ENCODE measurements at places on chromosomes 13 and 19.

GRCh38 chr13:45434556-45435371 is 16.6 kb upstream of the SLC25A30 start:
- DNase-seq: no peak

- peak; percentile 56 for DNase-seq
Observed at GRCh38 chr13:27481766-27482165, 31.4 kb upstream of the MTIF3 start.

DNA sequence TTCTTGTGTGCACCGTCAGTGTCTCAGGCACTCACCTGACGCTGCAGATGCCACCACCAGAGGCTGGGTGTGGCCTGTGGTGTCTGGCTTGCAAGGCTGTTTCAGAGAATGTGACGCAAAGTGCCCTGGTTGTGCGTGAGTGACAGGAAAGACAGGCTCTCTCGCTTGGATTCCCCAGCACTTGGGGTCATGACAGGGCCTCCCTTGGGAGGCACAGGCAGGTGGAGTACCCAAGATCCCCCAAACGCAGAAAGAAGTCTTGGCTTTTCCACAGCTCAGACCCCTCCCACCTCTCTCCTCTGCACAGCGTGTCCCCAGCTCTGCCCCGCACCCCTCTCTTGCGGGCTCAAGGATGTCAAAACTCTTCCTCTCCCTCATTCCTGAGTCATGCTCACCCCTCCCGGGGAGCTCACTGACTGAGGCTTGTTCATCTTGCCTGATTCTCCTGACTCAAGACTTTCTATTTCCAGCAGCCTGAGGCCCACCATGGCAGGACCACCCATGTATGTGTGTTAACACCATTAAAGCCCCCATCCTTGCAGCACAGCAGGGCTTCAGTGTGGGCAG is 21.0 kb downstream of the DHX34 start:
- peak; percentile 57 for DNase-seq

DNA sequence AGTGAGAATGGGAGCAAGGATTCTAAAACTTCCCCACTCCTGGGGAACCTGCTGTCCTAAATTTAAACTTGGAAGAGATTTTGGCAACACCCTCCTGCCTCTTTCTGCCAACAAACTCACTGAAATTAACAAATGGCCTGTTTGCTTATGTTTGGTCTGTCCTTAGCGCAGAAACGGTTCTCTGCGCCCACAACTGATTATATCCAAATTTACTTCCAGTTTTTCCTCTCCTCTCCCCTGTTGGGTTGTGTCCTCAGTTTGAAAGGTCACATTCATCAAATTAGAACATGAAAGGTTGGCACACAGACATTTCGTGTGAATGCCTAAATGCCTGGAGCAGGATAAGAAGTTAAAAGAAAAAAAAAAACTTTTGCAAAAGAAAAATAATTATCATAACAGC is 56.4 kb upstream of the MRI1 start:
- no peak for DNase-seq

DNA sequence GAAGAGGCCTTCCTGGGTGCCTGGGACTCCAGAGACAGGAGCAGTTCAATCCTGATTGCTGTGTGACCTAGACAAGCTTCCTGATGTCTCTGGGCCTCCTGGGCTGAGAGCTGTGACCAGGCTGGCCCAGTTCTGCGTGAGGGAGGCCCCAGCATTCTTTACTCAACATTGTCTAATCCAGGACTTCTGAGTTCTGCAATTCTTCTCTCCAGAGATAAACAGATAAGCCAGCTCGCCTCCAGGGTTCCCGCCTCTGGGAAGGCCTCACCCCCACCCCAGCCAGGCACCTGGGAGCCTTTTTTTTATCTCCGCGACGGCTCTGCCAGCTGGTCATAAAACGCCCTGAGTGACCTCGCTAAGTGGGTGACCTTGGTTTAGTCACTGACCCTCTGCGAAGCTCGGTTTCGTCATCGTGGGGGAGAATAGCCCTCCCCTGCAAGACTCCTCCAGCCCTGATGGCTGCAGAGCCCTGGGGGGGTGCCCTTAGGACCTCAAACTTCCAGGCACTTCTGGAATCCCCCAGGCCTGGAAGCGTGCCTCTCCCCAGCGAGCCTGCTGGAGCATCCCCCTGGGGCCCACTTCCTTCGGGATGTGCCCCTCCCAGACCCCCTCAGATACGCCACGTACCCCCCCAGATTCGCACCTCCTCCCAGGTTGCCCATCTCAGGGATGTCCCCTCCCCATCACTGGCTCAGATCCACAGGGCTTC is 1.9 kb downstream of the SULT2B1 start:
- DNase-seq: peak; percentile 75

DNA sequence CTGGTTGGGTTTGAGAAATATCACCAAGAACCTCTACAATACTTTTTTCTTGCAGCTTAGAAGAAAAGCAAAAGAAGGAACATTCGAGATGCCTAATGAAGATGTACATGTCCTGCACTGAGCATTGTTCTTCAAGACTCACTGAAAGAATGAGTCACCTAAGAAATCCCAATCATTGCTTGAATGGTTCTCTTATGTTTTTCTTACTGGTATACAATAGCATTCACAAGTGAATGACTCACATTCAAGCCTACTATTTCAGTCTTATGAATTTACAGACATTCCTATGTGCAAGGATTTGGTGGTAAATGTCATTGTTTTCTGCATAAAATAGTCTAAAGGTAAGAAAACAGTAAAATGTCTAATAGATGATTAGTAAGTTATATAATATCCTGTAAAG is 594.6 kb downstream of the PCDH9 start:
- DNase-seq: peak; percentile 82

DNA sequence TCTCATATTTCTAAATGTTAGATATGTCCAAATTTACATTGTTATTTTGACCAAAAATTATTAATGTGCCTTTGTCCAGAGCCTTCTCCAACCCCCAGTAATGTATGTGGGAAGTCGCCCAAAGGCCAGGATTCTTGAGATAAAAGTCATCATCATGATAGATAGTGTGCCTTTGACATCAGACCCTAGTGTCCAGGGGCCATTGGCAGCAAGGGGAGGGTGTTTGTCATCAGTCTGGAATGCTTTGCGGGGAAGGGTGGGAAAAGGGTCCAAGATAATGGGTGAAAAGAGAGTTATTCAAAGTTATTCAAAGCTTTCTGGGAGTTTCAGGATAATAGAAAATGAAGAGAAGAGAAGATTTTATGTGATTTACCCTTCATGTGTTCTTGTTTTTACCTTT is 909.5 kb upstream of the GPC6 start:
- peak; percentile 3 for DNase-seq

- peak; percentile 25 for DNase-seq
Observed at GRCh38 chr13:47249266-47249665, 352.4 kb upstream of the HTR2A start.

DNA sequence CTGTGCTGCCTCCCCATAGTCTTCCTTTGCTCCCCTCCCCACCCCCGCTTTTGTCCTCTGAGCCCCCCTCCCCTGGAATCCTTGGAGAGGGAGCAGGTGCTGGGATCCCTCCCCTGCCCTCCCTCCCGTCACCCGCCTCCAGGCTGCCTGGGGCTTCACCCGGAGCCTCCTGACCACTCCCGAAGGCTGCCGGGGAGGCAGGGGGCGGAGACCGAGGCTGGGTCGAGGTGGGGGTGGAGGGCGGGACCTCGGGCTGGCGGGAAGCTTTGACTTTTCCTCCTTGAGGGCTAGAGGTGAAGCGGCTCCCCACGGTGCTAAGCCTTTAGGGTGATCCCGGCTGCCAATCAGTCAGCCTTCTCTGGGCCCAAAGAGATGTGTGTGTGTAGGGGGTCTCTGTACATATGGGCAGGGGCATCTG is 1.5 kb downstream of the KMT5C start:
- DNase-seq: peak; percentile 71

- DNase-seq: peak; percentile 29
Observed at GRCh38 chr19:10517760-10518443, 655 bp upstream of the S1PR5 start.

DNA sequence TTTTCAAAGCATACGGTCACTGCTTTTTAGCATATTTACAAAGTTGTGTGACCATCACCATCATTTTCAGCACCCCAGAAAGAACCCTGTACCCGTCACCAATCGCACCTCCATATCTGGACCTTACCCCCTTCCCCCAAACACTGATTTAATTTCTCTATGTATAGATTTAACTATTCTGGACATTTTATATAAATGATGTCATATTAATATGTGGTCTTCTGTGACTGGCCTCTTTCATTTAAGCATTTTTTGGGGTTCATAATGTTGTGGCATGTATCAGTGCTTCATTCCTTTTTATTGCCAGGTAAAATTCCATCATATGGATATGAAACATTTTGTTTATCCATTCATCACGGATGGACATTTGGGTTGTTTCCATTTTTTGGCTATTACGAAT is 74.0 kb downstream of the TBC1D4 start:
- DNase-seq: no peak

DNA sequence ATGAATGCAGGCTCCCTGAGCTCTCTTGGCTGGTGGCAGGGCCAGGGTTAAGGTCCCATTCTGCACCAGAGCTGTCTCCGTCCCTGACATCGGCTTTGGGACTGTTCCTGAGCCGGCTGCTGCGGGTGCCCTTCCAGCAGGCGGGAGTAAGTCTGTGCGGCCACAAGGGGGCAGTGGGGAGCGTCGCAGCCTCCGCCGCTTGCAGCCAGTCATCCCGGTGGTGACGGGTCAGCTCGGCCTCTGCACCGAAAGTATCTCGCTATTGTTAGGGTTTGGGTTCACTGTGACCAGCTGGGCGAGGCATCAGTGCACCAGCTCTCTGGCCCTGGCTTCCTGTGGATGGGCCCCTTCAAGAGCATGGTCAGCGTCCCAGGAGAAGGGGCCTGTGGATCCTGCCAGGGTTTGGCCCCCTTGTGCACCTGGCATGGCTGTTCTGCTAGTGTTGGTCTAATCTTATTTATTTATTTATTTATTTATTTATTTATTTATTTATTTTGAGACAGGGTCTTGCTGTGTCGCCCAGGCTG is 15.1 kb downstream of the NDUFB7 start:
- peak; percentile 88 for DNase-seq

- DNase-seq: no peak
Observed at GRCh38 chr13:101209206-101209893, 207.0 kb downstream of the NALCN start.

GRCh38 chr13:52961256-52961910 is 67.2 kb upstream of the OLFM4 start:
- DNase-seq: no peak

DNA sequence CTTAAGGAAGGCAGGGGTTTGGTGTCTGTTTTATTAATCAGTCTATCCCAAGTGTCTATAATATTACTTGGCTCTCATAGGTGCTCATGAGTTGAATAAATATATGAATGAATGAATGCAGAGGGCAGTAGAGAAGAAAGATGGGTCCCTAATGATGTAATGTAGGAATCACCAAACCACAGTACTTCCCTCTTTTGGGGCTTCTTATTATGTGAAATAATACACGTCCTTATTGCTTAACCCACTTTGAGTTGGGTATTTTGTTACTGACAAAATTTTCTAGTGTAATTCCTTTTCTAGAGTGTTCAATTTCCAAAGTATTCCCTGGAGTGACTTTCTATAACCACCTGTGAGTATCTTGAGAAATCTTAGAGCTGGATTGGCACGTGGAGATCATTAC is 13.2 kb downstream of the KLK5 start:
- DNase-seq: no peak

GRCh38 chr19:40687525-40688016 is 2.9 kb downstream of the NUMBL start:
- peak; percentile 83 for DNase-seq

DNA sequence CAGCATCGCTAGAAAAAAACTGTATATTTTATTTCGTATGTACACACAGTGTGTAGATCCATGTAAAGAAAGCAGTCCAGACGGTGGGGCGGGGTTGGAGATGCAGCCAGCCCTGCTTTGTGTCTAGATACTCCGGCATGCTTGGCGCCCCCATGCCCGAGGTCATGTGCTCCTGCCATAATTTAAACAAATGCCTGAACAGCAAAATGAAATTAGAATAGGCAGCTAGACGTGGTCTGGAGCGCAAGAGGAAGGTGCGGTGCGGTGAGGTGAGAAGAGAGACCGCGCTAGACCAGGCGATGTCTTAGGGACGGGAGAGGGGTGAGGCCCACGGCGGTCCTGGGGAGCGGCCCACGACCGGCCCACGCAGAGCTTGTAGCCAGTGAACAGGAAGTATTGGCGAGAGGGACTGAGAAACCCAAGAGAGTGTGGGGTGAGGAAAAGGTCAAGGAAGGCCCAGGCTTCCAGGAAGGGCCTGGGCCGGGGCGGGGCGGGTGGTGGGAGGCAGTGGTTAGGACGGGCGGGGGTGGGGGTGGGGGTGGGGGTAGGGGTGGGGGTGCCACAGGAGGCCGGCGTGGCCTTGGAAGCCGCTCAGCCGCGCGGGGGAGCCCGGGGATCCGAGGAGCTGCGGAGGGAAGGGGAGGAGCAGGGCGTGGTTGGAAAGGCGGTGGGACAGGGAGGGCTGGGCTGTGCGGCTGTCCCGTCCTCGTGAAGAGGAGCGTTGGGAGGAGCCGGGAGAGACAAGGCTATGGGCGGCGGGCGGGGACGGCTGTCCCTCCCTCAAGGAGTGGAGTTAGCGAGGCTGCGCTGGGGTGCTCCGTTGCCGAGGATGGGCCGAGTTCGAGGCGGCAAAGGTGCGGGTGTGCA is 254.7 kb upstream of the SGCG start:
- DNase-seq: no peak

- DNase-seq: no peak
Observed at GRCh38 chr13:109756778-109757177, 29.6 kb downstream of the IRS2 start.

GRCh38 chr13:35136585-35136984 is 194.5 kb downstream of the NBEA start:
- no peak for DNase-seq

- DNase-seq: peak; percentile 3
Observed at GRCh38 chr13:71290963-71291841, 575.8 kb downstream of the DACH1 start.

GRCh38 chr13:78712831-78713230 is 53.9 kb upstream of the OBI1 start:
- DNase-seq: no peak

GRCh38 chr19:570937-571565 is 1.3 kb upstream of the BSG start:
- no peak for DNase-seq

DNA sequence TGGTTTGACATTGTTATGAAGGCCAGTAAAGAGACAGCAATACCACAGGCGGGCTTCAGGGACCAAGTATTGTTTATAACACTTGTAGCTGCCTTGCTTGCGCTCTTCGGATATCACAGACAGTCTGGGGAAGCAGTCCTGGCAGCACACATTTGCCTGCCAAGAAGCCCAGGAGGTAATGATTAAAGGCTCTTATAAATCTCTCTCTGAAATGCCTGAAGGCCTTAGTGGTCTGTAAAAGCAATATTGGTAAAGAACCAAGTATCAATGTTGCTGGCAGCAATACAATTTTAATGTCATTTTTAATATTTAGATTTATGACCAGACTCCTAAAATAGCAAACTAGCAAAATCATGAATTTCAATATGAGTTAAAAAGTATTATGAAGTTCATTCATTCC is 1312.4 kb downstream of the PCDH9 start:
- no peak for DNase-seq

- no peak for DNase-seq
Observed at GRCh38 chr19:5803441-5803751, 1.5 kb upstream of the NRTN start.

DNA sequence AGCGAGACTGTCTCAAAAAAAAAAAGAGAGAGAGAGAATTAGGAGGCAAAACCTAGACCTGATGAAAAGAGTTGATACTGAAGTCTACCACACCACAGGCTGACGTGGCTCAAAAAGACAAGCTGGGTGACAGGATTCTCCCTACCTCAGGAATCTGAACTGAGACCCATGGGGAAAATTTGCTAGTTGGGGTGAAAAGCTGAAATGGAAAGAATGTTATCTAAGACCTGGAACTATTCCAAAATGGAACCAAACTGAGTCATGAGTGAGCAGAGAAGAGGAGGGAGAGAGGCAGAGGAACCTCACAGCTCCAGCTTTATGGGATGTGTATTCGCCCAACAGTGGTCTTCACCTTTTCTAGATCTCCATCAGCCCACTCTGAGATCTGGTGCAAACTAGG is 11.7 kb downstream of the SMG9 start:
- DNase-seq: peak; percentile 66
